ENCODE measurements at places on chromosomes 16 and 17. TPM values are rescaled to one million over a fixed set of nuclear protein-coding genes. Genes with fewer than 3 reads are reported as not detected.

The SECTM1 gene
- total RNA-seq = not detected

The GUCY2D gene
- total RNA-seq = 1.3 TPM

DNA sequence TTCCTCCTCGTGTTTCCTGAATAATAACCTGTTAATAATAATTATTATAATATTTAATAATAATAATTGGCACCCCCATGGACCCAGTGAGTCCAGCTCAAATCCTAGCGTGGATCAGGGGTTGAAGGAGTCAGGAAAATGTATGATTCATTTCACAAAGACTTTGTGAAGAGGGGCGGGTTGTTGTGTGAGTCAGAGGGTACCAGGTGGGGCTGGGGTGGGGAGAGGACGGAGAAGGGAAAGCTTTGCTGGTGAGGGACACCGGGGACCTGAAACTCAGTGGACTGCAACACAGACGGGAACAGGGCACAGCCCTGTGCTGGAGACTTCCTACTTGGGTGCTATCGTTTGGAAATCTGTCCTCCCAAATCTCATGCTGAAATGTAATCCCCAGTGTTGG lies 3.1 kb upstream of the ADORA2B start:
- H3K4me1 ChIP-seq = no peaks in the 10 kb centered on the region
- H3K27me3 ChIP-seq = peaks cover 37% of the 10 kb centered on the region
- H3K27ac ChIP-seq = no peak overlapping the region
- DNase-seq = no peak
- H3K4me3 ChIP-seq = no peak overlapping the region

DNA sequence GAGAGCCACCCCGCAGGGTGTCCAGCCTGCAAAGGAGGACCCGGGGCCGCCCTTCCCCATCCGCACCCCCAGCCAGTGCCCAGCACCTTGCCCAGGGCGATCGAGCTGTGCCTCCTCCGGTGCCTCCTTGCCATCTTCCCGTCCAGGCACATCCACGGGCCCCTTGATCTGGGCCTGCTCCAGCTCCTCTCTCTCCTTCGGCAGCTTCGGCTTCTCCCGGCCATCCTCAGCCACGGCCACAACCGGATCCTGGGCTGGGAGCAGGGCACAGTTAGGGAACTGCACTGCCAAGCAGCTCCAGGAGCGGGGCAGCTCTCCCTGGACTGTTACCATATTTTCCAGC lies 13.8 kb downstream of the NDUFAF8 start:
- H3K27ac ChIP-seq = peak overlapping the region; percentile 84
- H3K4me3 ChIP-seq = no peak overlapping the region
- H3K36me3 ChIP-seq = peaks cover 2% of the 10 kb centered on the region

The MBTD1 gene
- total RNA-seq = 37.7 TPM

The SLC12A3 gene
- total RNA-seq = not detected

GRCh38 chr17:12655936-12656335 lies 9.8 kb upstream of the MYOCD start:
- no peak overlapping the region for H3K27ac ChIP-seq
- H3K27me3 ChIP-seq = no peaks in the 10 kb centered on the region
- H3K4me1 ChIP-seq = no peaks in the 10 kb centered on the region
- no peak overlapping the region for H3K4me3 ChIP-seq
- no peak for DNase-seq
- no peaks in the 10 kb centered on the region for H3K36me3 ChIP-seq

DNA sequence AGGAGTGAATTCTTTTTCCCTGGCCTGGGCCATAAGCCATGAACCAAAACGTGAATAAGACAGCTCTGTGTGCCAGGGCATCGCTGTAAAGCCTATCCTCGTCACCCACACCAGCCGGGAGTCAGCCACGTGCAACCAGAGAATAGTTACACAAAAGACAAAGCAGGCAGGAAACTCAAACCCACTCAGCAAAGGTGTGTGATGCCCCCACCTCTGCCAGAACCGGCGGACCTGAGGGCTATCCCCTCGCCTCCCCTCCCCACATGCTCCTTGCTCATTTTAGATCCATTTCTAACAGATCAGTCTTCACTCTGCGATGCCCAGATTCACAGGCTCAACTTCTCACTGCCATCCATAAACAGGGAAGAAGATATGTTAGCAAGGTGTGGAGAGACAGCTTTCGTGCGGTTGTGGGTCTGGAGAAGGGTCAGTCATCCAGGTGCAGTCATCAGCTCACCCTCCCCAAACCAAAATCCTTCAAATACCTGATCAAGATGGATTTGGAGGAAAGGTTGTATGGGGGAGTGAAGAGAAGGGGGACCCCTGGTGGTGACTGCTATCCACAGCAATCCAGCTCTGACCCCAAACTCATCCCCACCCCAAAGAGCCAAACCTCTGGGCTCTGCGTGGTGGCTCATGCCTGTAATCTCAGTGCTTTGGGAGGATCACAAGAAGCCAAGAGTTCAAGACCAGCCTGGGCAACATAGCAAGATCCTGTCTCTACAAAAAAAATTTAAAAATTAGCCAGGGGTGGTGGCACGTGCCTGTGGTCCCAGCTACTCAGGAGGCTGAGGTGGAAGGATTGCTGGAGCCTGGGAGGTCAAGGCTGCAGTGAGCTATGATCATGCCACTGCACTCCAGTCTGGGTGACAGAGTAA lies 219.2 kb downstream of the C16orf78 start:
- no peaks in the 10 kb centered on the region for H3K36me3 ChIP-seq
- H3K4me1 ChIP-seq = peaks cover 28% of the 10 kb centered on the region
- H3K4me3 ChIP-seq = no peak overlapping the region
- no peak overlapping the region for H3K27ac ChIP-seq
- H3K27me3 ChIP-seq = no peaks in the 10 kb centered on the region
- peak; percentile 83 for DNase-seq

- no peaks in the 10 kb centered on the region for H3K27me3 ChIP-seq
- H3K27ac ChIP-seq = peak overlapping the region; percentile 59
- no peaks in the 10 kb centered on the region for H3K4me1 ChIP-seq
- no peak for DNase-seq
- H3K4me3 ChIP-seq = no peak overlapping the region
- H3K36me3 ChIP-seq = no peaks in the 10 kb centered on the region
Observed at GRCh38 chr17:58970609-58971450, 135.8 kb downstream of the TRIM37 start.

DNA sequence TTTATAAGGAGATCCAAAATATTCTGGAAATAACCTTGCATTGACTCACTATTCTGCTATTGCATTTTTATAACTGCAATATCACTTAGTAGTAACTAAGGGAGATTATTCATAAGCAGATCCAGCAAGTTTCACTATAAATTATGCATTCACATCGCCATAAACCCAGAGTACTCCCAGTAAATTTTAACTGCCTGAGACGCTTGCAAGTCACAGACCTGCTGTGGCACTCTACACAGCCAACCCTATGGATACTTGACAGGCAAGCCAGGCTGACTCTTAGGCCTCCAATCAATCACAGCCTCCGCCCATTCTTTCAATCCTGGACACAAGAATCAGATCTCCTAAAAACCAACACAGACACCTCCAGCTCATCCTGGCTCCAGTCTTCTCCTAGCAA lies 28.2 kb downstream of the USP31 start:
- H3K4me3 ChIP-seq = no peak overlapping the region
- H3K27ac ChIP-seq = no peak overlapping the region
- H3K4me1 ChIP-seq = no peaks in the 10 kb centered on the region
- no peaks in the 10 kb centered on the region for H3K36me3 ChIP-seq
- H3K27me3 ChIP-seq = no peaks in the 10 kb centered on the region

DNA sequence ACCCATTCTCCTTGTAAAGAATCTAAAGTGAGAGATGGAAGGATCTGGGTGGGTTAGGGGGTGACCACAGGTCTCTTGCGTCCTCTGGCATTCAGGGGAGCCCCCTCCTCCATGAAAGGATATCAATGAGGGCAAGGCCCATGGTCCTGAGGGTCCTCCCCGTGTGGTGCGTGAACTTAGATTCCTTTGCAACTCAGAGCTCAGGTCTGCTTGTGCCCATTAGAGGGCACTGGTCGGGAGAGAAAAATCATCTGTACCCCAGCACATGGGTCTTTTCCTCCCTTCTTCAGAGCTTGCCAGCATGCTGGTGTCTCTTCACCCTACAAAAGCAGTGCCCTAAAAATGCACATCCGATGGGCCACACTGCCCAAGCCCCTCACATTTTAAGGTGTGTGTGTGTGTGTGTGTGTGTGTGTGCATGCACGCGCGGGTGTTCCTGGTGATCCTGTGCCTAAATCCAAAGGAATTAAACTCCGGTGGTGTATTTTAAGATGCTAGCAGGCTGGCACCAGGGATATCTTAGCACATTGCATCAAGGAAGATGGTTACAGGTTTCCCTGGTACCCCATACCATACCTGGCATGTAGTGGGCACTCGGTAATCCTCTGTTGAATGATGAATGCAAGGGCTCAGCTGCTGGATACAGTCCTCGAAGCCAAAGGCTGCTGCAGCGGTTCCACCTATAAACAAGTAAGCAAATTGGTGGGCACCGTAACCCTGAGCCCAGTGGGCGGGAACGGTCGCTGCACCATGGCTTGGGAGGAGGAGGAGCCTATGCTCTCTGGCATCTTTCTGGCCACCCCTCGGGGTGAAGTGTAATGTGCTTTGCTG lies 4.7 kb downstream of the C1QTNF1 start:
- H3K4me3 ChIP-seq = no peak overlapping the region
- H3K36me3 ChIP-seq = no peaks in the 10 kb centered on the region
- H3K27ac ChIP-seq = no peak overlapping the region
- peaks cover 24% of the 10 kb centered on the region for H3K27me3 ChIP-seq
- peak; percentile 49 for DNase-seq
- H3K4me1 ChIP-seq = no peaks in the 10 kb centered on the region

The HSF4 gene
- total RNA-seq = 4.5 TPM

GRCh38 chr16:10003486-10003885 lies 178.7 kb downstream of the GRIN2A start:
- no peaks in the 10 kb centered on the region for H3K27me3 ChIP-seq
- H3K4me3 ChIP-seq = no peak overlapping the region
- no peak for DNase-seq
- peaks cover 2% of the 10 kb centered on the region for H3K4me1 ChIP-seq
- no peak overlapping the region for H3K27ac ChIP-seq

- H3K4me3 ChIP-seq = no peak overlapping the region
- no peak for DNase-seq
- no peaks in the 10 kb centered on the region for H3K36me3 ChIP-seq
- no peaks in the 10 kb centered on the region for H3K27me3 ChIP-seq
- H3K27ac ChIP-seq = no peak overlapping the region
Observed at GRCh38 chr17:69733171-69734012, 318.9 kb downstream of the MAP2K6 start.

DNA sequence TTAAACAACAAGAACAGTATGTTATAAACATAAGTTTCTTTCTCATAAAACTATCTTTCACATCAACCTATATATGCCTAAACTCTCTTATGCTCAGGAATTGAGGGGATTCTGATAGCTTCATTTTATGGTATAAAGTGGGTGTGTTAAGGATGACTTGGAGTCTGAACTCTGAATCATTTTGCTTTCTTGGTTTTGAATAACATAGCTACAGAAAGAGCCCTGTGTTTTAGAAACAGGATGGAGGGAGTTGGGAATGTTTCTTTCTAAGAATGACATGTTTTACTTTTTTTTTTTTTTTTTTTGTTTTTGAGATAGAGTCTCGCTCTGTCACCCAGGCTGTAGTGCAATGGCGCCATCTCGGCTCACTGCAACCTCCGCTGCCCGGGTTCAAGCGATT lies 50.1 kb downstream of the RHOT1 start:
- no peak overlapping the region for H3K27ac ChIP-seq
- DNase-seq = no peak
- H3K36me3 ChIP-seq = peaks cover 52% of the 10 kb centered on the region
- no peaks in the 10 kb centered on the region for H3K4me1 ChIP-seq

GRCh38 chr16:87853411-87854052 lies 15.8 kb downstream of the SLC7A5 start:
- H3K4me1 ChIP-seq = peaks cover 68% of the 10 kb centered on the region
- H3K36me3 ChIP-seq = peaks cover 97% of the 10 kb centered on the region
- no peaks in the 10 kb centered on the region for H3K27me3 ChIP-seq

The NLRP1 gene
- total RNA-seq = 3.6 TPM

DNA sequence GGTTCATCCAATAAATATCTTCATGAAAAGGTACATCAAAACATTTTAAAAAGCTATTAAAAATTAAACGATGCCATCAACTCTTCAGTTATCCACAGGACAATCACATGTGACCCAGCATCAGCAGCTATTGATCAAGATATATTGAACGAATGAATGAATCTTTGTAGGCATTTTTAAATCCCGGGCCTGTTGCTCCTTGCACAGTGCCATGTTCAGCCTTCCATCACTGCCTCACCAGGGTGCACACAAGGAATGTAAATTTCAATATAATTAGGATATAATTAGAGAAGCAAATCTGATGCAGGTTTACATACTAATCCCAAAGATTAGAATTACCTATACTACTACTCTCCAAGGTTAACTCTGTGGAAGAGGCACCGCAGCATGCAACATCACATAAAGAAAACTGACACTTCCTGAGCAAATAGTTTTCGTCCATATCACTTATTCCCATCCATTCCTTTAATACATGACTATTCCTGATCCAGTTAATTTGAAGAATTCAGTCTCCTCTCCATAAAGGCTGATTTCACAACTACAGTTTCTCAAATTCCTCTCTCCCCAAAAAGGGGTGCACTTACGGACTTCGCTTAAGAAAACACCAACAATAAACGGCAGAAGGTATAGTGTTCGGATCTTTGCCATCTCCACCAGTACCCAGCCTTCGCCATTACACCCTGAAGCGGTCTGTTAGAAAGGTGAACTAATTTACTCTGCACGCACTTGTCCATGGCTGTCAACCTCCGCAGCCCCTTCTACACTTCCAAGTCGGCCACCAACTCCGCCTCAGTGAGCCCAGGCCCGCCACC lies 938 bp downstream of the NCOR1 start:
- H3K27ac ChIP-seq = peak overlapping the region; percentile 93
- H3K4me3 ChIP-seq = peak overlapping the region; percentile 92
- peaks cover under 1% of the 10 kb centered on the region for H3K36me3 ChIP-seq
- no peaks in the 10 kb centered on the region for H3K4me1 ChIP-seq

The SLC38A8 gene
- not detected for total RNA-seq

The GNG13 gene
- not detected for total RNA-seq

- H3K27me3 ChIP-seq = no peaks in the 10 kb centered on the region
- H3K4me1 ChIP-seq = no peaks in the 10 kb centered on the region
- H3K27ac ChIP-seq = no peak overlapping the region
- DNase-seq = no peak
Observed at GRCh38 chr17:64358261-64358788, 32.3 kb downstream of the PECAM1 start.

GRCh38 chr17:3482852-3483251 lies 7.1 kb downstream of the ASPA start:
- H3K4me3 ChIP-seq = no peak overlapping the region
- H3K4me1 ChIP-seq = no peaks in the 10 kb centered on the region
- H3K27ac ChIP-seq = no peak overlapping the region
- no peaks in the 10 kb centered on the region for H3K27me3 ChIP-seq
- no peaks in the 10 kb centered on the region for H3K36me3 ChIP-seq

The HBA2 gene
- total RNA-seq = 1.2 TPM

GRCh38 chr16:67423611-67424260 lies 7.2 kb upstream of the HSD11B2 start:
- DNase-seq = peak; percentile 70
- H3K27me3 ChIP-seq = peaks cover 5% of the 10 kb centered on the region
- H3K36me3 ChIP-seq = no peaks in the 10 kb centered on the region
- H3K4me1 ChIP-seq = peaks cover 18% of the 10 kb centered on the region
- H3K4me3 ChIP-seq = no peak overlapping the region

DNA sequence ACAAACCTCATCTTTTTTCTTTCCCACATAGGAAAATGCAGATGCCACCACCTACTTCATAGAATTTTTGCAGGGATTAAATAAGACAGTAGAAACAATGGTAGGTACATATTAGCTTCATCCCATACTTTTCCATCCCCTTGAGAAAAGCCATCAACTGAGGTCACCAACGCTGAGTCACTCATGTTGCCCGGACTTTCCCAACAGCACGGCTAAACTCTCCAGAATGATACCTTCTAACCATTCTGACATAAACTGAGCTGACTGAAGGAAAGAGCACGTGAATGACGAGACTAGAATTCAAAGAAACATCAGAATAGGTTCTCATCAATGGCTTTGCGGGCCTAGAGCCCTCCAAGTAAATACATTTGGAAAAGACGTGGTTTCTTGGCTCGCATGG lies 146.0 kb upstream of the RCVRN start:
- H3K4me3 ChIP-seq = no peak overlapping the region
- H3K36me3 ChIP-seq = no peaks in the 10 kb centered on the region
- no peaks in the 10 kb centered on the region for H3K4me1 ChIP-seq
- no peak for DNase-seq

Data from endodermal cell (in vitro differentiated cells).